Activated CD4-positive, alpha-beta T cell treated with anti-CD3 and anti-CD28 coated beads for 1 hour (primary cell): ENCODE measurements at places on chromosomes 16 and 17.
A peak's percentile ranks its signal among the peaks of the same experiment; 100 is the strongest.

DNA sequence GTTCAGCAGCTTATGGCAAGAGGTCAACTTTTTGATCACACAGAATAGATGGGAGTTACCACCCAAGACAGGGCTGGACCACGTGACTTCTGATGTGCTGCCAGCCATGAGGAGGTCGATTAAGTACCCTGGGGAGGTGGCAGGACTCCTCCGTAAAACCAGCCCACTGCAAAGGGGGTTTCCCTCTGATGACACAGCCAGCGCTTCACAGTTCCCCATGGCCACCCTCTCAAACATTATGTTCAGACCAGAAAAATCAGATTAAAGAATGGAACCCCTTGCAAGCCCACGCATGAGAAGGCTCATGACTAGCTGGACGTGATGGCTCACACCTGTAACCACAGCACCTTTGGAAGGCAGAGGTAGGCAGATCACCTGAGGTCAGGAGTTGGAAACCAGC is 222.9 kb downstream of the CPPED1 start:
- no peak for DNase-seq

- no peak for DNase-seq
Observed at GRCh38 chr16:1687427-1688316, 9.6 kb downstream of the JPT2 start.

- no peak for DNase-seq
Observed at GRCh38 chr17:33968350-33969044, 286.6 kb upstream of the CCL2 start.

DNA sequence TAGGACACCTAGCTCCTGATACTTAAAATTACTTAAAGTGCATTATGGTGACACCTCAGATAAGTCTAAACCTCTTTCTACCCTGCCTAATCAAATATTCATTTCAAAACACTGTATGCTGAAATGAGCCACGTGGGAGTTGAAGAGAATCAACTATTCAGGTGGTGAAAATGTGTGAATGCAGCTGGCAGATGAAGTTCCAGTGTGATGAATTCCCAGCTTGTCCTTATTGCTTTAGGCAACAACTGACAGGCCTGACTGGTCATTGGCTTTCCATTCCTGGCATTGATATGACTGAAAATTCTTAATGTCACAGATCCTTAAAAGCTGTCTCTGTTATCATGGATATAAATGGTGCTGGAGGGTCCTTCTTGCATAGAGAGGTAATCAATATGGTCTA is 301.9 kb upstream of the TBX2 start:
- DNase-seq, result no peak

GRCh38 chr16:50276801-50277555 is 10.6 kb downstream of the ADCY7 start:
- DNase-seq, result no peak

- DNase-seq, result no peak
Observed at GRCh38 chr17:7133916-7134315, 19.3 kb upstream of the ASGR2 start.

DNA sequence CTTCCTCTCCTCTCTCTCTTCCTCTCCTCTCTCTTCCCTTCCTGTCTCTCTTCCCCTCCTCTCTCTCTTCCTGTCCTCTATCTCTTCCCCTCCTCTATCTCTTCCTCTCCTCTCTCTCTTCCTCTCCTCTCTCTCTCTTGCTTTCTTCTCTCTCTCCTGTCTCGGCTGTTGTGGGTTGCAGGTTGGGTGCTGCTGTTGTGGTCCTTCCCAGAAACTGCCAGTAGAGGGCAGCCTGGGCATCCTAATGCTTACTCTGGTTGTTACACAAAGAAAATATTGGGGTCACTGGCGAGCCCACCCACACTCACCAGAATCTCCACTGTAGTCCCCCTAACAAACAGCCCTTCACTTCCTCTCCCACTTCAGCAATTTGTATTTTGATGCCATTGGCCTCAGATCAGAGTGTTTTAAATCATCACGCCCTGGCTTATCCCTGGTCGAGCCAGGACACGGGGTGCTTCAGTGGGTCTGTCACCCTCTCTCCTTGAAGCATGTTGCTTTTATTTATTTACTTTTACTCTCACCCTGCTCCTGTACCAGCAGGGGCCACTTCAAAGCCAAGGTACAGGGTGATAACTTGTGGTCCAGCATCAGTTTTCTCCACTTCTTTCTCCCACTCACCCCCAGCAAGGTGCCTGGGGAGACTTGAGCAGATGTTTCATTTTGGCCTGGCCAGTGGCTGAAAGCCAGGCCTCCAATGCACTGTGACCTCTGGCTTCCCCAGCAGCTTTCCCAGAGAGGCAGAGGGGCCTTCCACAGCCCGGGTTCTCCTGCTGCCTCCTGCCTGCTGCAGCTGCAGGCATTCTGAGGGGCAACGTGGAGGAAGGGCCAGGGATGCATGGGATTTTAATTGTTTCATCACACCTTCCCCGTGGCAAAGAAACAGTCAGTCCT is 4.7 kb upstream of the MMP15 start:
- peak; percentile 47 for DNase-seq

DNA sequence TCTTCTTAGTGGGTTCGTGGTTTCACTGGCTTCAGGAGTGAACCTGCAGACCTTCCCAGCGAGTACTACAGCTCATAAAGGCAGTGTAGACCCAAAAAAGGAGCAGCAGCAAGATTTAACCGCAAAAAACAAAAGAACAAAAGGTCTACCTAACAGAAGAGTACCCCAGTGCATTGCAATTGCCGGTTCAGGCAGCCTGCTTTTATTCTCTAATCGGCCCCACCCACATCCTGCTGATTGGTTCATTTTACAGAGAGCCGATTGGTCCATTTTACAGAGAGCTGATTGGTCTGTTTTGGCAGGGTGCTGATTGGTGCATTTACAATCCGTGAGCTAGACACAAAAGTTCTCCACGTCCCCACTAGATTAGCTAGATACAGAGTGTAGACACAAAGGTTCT is 2.0 kb upstream of the ARRB2 start:
- DNase-seq, result no peak

DNA sequence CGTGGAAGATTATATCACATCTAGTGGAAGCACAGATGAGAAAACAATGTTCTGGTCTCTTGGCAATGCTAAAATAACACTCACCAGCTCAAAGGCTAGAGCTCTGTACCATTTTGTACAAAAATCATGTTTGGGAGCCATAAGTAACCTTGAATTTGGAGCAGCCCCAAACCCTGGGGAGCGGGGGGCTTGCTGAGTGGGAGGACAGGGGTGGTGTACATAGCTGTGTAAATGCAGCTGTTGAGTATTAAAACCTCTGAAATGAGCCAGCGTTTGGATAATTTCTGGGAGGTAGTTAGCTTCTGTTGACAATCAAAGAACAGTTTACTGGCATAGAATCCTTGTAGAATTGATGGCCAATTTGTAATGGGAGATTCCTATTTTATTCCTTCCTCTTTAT is 4.3 kb downstream of the MYH8 start:
- DNase-seq, result no peak

DNA sequence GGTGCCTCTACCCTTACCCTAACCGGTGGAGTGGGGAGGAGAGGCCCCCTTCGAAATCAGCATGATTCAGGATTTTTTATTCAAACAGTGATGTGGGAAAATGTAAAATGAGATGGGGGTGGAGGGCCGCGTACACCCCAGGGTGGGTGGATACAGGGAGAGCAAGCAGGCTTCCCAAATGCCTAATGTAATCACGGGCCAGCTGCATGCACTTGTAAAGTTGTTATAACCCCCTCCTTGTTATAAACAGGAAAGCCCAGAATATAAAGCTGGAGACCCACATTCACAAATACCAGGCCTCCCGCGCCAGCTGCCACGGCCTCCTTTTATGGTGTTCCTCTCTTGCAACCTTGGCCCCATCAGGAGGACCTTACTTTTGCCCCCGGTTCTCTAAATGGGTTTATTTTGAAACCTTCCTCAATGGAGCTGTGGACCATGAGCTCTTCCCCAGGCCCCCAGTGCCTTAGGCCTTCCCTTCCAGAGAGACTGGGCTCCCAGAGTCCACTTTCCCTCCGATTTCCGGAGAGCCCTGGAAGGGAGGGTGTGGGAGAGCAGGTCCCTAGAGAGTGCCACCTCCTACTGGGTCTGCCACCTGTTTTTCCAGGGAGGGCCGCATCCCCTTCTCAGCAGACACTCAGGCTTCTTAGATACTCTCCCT is 906 bp upstream of the FOXL1 start:
- DNase-seq, result no peak

- no peak for DNase-seq
Observed at GRCh38 chr17:72822358-72823023, 270.0 kb downstream of the SLC39A11 start.

- no peak for DNase-seq
Observed at GRCh38 chr16:89293276-89294143, 76.0 kb downstream of the ZNF778 start.

DNA sequence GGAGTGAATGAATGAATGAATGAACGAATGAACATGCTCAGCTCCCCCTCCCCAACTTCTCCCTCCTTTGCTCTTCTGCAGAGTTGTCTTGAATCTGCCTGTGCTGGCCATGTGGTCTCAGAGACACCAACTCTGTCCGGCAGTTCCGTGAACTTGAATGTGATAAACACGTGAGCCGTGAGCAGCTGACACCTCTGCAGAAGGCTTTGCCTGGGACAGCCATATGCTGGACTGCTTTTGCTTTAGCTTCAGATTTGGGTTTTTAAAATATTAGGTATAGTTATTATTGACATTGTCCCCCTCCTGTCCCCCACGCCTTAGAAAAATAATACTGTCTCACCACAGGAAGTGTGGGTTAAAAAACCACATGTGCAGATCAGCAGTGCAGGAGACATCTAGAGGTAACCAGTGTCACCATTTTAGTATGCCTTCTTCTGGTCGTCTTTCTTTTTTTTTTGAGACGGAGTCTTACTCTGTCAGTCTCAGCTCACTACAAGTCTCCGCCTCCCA is 83.8 kb downstream of the ABCC1 start:
- DNase-seq, result no peak

DNA sequence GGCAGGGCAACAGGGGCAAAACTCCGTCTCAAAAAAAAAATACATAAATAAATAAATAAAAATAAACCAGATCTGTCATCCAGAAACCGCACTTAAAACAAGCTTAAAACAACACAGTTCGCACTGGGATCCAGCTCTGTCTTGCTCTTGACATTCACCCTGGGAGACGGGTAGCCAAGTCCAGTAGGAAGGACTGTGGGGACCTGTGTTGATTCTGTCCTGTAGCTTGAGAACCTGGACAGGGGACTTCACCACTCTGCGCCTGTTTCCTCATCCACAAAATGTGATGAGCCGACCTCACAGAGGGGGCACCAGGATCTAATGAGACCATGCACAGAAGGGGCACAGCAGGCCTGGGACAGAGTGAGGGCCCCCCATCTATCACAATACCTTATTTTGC is 1.5 kb upstream of the RAI1 start:
- no peak for DNase-seq

GRCh38 chr17:29215717-29216116 is 30.9 kb upstream of the CRYBA1 start:
- no peak for DNase-seq

DNA sequence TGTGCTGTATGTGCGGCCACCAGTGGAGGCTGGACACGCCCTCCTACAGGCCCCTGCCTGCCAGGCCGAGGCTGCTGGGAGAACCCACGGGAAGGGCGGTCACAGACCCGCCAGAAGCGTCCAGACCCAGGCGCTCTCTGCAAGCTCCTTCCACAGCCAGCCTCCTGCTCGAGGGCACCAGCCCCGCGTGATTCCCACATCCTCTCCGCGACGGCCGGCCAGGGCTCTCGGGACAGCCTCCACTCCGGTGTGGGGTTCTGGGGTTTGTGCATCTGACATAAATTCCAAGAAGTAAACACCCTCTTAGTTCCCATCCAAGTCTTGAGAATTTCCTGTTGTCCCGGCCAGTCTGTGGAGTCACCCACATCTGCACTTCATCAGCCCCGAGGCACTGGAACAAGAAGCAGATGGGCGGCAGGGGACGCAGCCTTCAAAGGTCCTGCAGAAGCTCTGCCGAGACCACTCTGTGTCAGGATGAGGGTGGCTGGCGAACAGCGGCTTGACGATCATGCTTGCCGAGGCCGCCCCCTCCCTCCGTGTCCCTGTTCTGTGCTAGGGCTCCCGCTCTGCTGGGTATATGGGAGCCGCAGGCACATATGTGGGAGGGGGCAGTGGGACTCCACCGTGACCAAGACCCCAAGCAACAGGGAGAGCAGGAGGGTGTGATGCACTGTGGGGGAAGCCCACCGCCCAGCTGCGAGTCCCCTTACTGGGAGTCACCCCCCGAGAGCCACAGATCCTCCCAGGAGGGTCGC is 2.4 kb upstream of the TMEM204 start:
- no peak for DNase-seq

DNA sequence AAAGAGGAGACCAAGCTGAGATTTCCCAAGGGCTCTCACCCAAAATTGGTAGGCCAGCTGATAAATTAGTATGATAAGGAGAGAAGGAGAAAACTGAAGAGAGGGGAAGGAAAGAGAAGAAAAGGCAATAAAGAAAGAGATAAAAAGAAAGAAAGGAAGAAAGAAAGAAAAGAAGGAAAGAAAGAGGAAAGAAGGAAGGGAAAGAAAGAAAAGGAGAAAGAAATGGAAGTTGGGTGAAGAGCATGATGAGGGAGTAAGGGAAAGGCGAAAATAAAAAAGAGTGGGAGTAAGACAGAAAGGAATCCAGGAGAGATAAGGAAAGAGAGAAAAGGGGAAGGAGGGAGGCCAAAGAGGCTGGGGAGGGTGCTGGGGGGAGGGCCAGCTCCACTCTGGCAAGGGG is 95.4 kb downstream of the MRM1 start:
- DNase-seq, result no peak

- no peak for DNase-seq
Observed at GRCh38 chr17:17935321-17936271, 36.6 kb downstream of the TOM1L2 start.

- DNase-seq, result no peak
Observed at GRCh38 chr16:89669755-89670154, 12.1 kb downstream of the SPATA33 start.

GRCh38 chr16:7378024-7378695 is 45.5 kb downstream of the RBFOX1 start:
- no peak for DNase-seq

DNA sequence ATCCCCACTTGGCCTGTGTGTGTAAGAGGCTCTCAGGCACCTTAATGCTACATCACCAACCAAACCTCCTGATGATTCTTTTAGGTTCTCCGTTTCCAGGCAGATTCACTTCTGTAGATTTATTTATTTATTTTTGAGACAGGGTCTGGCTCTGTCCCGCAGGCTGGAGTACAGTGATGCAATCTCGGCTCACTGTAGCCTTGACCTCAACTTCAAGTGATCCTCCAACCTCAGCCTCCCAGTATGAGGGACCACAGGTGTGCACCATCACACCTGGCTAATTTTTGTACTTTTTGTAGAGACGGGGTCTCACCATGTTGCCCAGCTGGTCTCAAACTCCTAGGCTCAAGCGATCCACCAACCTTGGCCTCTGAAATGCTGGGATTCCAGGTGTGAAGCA is 12.7 kb upstream of the MEOX1 start:
- no peak for DNase-seq

DNA sequence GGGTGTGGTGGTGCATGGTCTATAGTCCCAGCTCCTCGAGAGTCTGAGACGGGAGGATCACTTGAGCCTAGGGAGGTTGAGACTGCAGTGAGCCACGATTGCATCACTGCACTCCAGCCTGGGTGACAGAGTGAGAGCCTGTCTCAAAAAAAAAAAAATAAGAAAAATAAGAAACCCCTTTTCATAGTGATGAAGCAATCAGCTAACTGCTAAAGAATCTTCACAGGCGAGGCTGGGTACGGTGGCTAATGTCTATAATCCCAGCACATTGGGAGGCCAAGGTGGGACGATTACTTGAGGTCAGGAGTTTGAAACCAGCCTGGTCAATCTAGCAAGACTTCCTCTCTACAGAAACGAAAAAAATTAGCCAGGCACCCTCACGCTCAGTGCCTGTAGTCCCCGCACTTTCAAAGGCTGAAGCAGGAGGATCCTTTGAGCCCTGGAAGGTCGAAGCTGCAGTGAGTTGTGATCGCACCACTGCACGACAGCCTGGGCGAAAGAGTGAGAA is 760 bp downstream of the SLFN12L start:
- no peak for DNase-seq

- no peak for DNase-seq
Observed at GRCh38 chr16:2063861-2064260, 16.1 kb downstream of the TSC2 start.
